ENCODE measurements at places on chromosomes 7 and 10. TPM values are rescaled to one million over a fixed set of nuclear protein-coding genes. Genes with fewer than 3 reads are reported as not detected.

Gene C10orf67
- 0.27 TPM for polyA plus RNA-seq

GRCh38 chr7:74230446-74231231 is 20.8 kb downstream of the LAT2 start:
- no peak for DNase-seq

- DNase-seq, result no peak
Observed at GRCh38 chr7:142896151-142896550, 10.6 kb upstream of the TRPV6 start.

GRCh38 chr10:68156373-68157185 is 47.3 kb downstream of the MYPN start:
- DNase-seq, result peak; percentile 35

Gene TBXAS1
- polyA plus RNA-seq, result 3.1 TPM

DNA sequence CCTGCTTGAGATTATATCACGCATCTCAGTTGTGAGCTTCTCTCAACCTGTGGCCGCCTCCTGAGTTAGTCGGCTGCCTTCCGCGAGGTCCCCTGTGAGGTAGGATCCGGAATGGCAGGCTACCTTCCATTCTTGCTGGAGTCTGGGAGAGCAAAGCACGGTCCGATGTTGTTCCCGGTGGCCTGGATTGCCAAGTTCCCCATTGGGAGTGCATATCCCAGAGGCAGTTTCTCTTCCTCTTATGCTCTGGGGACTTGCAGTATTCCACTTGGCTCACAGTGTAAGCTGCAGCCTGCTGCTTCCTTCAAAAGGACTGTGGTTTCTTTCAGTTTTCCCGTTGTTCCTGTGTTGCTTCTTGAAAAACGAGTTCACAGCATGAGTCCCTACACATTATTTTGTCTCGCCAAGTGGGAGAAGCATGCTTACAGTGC is 225.4 kb upstream of the ZWINT start:
- no peak for DNase-seq

DNA sequence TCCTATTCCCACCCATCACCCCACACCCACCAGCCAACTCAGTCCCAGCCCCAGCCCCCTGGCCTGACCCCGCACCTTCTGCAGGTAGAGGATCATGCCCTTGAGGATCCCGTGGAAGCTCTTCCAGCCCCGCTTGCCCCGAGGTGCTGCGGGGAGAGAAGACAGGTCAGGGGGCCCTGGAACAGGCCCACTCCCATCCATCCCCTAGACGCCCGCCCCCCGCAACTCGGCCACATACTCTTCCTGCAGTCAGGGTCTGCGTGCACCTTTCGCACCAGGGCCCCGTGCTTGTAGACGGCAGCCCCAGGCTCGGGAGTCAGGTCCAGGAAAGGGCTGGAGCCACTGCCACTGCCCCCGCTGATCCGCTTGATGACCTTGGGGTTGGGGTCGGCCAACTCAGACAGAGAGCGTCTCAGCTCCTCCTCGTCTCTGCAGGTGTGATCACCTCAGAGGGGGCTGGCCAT is 9.6 kb downstream of the NFKB2 start:
- DNase-seq, result no peak

Gene COL13A1
- 6.8 TPM for polyA plus RNA-seq

DNA sequence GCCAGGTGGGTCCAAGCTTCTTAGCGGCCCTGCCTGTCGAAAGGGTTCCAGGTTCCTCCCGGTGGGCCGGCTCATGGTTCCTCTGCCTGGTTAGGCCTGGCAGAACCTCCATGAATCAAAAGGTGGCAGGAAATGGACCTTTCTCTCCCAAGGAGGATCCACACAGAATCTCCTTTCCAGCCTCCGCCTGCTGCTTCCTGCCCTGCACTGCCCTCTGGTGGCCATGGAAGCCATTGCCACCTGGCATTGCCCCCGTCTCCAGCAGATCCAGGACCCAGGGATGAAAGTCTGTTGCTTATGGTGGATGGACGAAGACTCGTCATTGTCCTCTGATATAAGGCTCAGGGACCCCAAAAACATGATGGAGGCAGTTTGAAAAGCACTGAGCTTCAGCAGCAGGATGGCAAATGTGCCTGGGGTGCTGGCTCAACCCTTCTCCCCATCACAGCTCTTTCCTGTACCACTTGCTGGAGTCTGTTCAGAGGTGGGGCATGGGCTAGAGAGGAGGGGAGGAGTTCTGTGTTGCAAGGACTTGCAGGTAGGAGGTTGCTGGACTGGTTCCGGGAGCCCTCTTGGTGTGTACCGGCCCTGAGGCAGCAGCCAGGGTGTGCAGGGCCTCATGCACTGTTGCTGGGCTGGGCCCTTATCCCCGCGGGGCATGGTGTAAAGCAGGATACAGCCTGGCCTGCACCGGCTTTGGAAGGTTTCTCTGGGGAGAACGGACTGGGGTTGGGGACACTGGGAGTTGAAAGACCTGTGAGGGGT is 11.3 kb upstream of the INMT start:
- DNase-seq, result peak; percentile 91

Gene SPDYE1
- polyA plus RNA-seq, result 0.02 TPM

Gene TMEM140
- 13.3 TPM for polyA plus RNA-seq
